Left renal cortex interstitium (tissue), 4 donors: ENCODE measurements at places on chromosomes 2 and 18.

DNA sequence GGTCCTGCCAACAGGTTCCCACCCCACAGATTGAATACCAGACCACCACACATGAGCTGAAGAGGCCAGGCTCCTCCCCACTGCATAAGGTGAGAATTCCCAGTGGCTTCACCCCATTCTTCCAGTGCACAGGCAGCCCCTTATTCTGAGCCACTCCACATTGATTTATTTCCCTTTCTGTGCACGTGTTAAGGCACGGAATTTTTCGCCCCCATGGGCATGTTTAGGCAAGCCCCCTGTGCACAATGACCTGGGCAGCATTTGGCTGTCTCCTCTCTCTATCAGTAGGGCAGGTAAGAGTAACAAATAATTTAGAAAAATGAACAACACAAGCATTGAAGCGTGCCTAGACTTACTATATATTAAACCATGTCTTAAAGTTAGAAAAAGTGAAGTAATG is 15.2 kb upstream of the CHAC2 start:
- no peak for DNase-seq

DNA sequence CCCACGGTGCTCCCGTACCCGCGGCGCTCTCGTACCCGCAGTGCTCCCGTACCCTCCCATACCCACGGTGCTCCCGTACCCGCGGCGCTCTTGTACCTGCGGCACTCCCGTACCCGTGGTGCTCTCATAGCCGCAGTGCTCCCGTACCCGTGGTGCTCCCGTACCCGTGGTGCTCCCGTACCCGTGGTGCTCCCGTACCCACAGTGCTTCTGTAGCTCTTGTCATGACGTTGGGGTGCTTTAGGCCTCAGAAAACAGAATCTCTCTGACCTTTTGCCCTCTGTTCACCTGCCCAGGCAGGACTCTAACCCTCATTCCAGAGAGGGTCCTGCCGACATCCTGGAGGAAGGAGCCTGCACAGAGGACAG is 35.3 kb downstream of the SLC66A2 start:
- no peak for DNase-seq

DNA sequence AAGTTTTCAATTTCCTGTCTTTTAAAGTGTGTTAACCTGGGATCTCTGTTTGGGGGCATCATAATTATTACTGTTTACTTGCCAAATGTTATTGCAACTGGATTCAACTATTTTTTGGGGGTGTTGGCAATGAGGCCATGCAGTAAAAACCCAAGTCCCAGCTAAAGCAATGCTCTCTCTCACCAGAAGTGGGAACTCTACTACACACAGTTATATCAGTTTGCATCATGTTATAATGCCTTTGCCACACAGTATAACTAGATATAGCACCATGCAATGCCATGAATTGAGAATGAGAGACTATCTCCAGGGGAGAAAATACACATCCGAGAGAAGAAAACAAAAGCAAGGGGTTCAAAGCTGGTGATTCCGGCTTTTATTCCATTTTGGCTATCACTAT is 79.0 kb downstream of the GCA start:
- DNase-seq, result no peak

DNA sequence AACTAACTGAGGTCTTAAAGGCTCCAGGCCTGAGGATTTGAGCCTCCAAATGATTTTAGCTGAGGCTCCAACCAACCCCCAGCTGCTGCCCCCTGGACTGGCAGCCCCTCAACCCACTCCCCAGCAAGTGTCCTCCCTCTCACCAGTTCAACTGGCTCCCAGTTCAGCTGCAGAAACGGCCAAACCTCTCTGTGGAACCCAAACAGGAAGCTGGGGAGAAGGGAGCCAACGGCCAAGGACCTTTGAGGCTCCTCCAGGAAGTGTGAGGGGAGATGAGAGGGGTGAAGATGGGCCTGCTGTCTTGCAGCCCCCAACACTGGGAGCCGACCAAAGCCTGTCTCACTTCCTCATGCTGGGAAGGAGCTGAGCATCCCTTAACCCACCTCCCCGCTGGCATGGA is 24.9 kb downstream of the ZFP36L2 start:
- no peak for DNase-seq

DNA sequence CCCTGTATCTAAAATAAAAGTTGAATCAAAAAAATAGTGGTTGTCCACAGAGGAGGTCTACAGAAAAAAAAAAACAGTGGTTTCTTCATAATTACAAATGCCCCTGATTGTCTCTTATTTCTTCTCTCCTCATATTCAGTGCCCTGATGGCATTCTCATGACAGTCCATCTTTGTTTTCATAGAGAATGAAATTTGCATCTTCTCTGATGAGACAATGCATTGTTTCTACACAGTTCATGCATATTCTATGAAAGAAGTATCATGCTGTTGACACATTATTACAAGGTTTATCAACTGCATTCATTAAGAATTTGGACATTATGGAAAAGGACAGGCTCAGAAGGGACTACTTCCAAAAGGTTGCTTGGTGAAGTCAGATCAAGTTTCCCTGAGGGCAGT is 59.5 kb downstream of the LHCGR start:
- DNase-seq, result no peak

- DNase-seq, result no peak
These were observed 685.1 kb downstream of the NRXN1 start for GRCh38 chr2:50346629-50347357.

- DNase-seq, result no peak
These were observed 65.1 kb upstream of the TXNDC2 start for GRCh38 chr18:9820719-9821118.

DNA sequence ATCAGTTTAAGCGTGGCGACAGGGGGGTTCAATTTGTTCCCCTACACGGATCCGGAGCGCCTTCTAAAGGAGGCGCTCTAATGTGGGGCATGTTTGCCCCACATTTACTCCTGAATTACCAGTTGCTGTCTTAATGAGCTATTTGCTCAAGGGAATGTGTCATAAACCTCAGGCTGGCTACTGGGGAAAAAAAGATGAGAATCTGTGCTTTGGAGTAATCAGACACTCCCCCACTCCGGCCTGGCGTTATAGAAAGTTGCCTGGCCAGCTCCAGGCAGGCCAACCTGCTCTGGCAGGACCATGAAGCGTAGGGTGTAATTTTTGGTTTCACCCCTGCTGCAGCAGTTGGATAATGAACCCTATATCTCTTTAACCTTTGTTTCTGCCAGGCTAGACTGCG is 31.0 kb upstream of the MAP3K20 start:
- DNase-seq, result no peak

- no peak for DNase-seq
These were observed 993.1 kb upstream of the TMEFF2 start for GRCh38 chr2:193187816-193188215.

DNA sequence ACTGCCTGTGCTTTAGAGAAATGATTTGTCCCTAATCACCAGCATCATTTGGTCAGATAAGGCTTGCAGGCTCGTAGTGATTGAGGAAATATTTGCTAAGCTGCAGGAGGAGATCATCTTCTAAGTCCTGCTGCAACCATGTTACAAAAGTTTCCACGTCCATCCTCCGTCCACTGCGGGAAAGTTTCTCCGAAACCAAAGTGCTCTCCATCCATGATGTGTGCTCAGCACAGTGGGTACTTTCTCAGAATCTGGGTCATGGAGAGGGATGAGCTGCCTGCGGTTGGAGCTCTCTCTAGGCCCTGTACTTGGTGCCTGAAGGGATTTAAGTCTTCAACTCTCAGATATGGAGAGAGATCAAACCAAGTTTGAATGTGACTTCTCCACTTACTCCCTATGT is 39.3 kb downstream of the IL1RL2 start:
- DNase-seq, result no peak

- DNase-seq, result no peak
These were observed 49.4 kb upstream of the MCFD2 start for GRCh38 chr2:46964835-46965560.

- no peak for DNase-seq
These were observed 383.8 kb downstream of the FIGN start for GRCh38 chr2:163351966-163352365.

GRCh38 chr18:23902396-23902795 is 112.2 kb upstream of the TTC39C start:
- DNase-seq, result no peak

GRCh38 chr18:75261430-75262223 is 51.0 kb downstream of the TSHZ1 start:
- no peak for DNase-seq

GRCh38 chr18:56191334-56191733 is 447.1 kb downstream of the TXNL1 start:
- no peak for DNase-seq

GRCh38 chr2:224937887-224938286 is 104.4 kb downstream of the DOCK10 start:
- DNase-seq, result no peak

DNA sequence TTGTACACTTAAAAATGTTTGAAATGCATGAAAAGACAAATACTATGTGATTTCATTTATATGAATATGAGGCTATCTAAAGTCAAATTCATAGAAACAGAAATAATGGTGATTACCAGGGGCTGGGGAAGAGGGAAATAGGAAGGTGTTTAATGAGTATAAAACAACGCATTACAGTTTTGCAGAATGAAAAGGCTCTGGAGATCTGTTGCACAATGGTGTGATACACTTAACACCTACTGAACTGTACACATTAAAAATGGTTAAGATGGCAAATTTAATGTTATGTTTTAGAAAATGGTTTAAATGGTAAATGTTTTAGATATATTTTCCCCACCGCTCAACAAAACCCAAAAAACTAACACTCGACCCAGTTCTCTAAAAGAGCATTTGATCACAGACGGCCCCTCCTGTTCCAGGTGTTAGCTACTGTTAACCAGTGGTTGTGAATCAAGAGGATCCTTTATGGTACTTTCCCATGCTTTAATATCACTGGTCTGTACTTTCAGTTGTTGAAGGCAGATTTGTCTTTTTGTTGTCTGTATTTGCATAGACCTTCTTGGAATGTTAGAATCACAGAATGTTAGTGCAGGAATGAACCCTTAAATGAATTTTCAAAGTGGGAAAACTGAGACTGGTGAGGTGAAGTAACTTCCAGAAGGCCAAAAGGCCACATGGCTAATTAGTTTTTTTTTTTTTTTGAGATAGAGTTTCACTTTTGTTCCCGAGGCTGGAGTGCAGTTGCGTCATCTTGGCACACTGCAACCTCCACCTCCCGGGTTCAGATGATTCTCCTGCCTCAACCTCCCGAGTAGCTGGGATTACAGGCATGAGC is 10.2 kb downstream of the RAB10 start:
- DNase-seq, result no peak
